Adrenal gland (tissue), 19 donors: ENCODE measurements at places on chromosomes 16 and 17. TPM values are rescaled to one million over a fixed set of nuclear protein-coding genes. Genes with fewer than 3 reads are reported as not detected.

RAD51C gene
- 29.7 TPM for polyA plus RNA-seq

DNA sequence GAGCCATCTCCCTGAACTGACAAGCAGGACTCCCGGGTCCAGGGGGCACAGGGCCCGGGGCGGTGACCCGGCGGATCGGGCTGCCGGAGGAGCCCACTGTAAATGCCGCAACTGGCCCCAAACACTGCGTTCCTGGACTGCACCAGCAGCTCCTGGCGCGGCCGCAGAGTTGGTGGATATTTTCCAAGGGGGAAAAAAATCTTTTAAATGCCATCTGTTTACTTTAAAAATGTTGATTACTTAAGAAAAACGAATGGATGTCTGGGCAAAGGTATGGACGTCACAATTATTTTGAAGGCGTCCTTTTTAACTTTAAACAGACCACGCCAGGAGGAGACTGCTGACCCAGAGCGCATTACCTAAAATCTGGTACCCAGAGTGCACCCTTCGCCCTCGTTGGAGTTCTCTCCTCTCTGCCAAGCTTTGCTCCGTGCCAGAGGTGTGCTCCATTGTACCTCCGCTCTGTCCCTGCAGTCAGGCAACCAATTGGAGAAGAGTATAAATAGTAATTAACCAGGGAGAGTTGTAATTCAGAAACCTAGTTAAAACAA is 3.4 kb downstream of the HS3ST3B1 start:
- no peak for DNase-seq

- DNase-seq, result no peak
Measured at GRCh38 chr16:24995469-24995868, 19.7 kb downstream of the ARHGAP17 start.

GRCh38 chr16:5024632-5025031 is 9.1 kb downstream of the NAGPA start:
- no peak for DNase-seq

DNA sequence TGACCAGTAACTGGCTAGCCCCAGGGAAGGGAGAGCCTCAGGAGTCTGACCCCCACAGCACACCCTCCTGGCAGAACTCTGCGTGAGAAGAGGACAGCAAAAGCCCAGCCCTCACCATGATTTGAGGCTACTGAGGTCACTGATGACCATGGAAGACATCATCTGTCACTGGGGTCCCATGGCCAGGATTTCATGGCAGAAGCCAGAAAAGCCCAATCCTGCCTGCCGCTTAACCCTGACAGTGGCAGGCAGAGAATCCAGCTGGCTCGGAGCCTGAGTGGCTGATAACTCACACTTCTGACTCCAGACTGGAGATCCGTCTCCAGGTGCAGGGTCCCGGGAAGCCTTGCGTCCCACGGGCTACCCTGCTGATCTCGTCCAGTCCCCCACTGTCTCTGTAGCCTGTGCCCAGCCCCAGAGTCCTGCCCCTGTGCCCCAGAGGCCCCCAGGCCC is 17.5 kb downstream of the GRIN2C start:
- peak; percentile 72 for DNase-seq

DNA sequence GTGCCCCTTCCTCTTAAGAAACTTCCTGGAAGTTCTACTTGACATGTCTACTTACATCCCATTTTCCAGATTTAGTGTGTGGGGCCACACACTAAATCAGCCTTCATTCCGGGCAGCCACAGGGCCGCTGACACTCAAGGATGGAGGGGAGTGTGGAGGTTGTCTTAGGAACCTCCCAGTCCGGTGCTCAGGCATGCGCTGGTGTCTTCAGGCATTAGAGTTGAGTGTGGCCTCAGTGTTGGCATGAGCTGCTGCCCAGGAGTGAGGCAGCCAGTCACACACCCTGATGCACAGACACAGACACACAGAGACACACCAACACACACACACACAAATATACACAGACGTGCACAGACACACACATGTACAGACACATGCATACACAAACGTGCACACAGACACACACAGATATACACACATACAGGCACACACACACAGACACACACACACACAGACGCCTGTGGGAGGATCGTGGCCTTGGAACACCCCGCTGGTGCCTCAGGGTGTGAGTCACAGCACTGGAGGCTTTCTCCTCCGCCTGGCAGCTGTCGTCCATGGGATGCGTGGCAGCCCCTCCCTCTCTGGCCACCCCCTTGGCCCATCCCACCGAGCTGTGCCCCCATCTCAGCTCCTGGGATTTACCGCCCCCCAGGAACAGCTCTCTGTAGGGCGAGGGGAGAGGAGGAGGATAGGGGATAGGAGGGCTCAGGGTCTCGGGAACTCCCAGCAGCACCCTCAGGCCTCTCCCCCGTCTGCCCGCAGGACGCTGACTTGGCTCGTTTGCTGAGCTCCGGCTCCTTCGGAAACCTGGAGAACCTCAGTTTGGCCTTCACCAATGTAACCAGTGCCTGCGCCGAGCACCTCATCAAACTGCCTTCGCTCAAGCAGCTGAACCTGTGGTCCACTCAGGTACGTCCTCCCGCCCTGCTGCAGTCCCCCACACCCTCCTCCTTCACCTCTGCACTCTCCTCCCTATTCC is 75.6 kb upstream of the PLCG2 start:
- peak; percentile 83 for DNase-seq

DNA sequence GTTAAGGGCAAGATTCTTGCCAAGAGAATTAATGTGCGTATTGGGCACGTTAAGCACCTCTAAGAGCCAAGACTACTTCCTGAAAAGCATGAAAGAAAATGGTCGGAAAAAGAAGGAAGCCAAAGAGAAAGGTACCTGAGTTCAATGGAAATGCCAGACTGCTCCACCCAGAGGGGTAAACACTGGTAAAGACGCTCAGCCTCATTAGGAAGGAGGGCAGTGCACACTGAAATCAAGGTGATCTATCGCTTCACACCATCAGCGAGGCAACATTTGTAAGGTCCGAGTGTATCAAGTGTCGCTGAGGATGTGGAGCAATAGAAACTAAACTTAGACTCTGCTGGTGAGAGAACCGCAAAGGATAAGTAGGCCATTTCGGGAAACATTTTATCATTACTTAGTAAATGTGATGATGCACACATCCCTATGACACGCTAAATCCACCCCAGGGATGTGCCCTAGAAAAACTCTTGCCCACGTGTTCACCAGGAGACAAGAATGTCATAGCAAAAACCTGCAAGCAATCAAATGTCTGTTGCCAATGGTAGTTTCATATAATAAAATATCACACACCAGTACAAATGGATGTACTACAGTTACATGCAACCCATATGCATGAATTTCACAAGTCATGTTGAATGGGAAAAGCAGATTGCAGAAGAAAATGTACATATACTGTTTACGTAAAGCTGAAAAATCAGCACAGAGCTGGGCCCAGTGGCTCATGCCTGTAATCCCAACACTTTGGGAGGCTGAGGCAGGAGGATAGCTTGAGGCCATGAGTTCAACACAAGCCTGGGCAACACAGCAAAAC is 23.6 kb downstream of the CNTROB start:
- no peak for DNase-seq

- no peak for DNase-seq
Measured at GRCh38 chr17:61302953-61303816, 96.5 kb upstream of the TBX2 start.

DNA sequence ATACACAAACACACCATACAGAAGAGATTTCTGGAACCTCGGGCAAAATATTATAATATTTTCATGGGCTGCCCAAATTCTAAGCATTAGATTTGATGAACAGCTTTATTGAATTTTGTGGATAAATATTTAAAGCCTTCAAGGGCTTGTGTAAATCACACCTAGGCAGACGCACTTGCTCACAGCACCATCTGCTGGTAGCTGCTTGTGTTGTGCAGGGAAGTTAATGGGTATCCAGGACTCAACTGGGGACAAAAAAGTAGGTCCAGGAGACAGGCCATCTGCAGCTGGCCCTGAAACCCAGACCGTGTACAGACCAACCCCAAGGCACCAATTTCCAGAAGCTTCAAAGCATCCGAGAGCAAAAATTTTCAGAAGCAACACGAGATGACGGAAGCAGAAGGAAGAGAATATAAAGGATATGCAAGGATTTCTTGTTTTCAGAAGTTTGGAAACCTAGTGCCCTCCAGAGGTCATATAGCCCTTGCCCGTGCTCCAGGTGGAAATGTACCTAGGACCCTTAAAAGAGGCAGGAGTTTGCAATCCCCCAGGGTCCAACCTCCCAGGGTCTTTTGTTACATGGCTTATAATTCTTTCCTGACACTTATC is 140.0 kb downstream of the CHD9NB start:
- peak; percentile 48 for DNase-seq

KCNJ2 gene
- polyA plus RNA-seq, result 0.22 TPM

DNA sequence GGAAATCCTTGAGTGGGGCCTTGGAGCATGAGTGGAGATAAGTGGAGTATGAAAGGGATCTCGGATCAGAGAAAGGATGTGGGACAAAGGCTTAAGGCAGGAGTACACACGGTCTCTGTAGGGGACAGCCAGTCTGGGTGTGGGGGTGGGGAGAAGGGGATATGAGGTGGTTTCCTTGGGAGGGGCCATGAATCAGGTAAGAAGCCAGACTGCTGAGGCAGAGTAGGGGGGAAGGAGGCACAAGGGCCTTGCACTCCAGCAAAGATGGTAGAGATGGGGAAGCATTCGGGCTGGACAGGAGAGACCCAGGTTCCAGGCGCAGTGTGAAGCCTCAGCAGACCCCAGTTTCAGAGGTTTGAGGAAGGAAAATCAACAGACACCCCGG is 1.6 kb downstream of the HSD11B2 start:
- no peak for DNase-seq

DNA sequence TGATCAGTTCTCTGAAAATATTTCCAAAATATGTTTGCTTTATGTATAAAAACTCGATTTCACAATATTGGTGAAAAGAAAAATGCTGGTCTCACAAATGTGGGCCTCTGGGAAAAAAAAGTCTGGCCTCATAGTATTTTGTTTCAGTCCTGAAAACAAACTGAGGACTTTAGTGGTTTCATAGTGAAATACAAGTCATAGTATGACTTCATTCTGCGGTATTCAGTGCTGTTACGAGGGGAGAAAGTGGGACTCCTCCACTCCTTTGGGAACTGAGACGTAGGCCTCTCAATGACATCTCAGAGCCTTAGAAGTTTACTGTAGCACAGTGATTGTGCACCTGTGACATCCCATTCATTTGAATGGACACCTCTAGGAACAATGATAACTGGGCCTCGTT is 56.0 kb downstream of the CYB561 start:
- DNase-seq, result no peak

DNA sequence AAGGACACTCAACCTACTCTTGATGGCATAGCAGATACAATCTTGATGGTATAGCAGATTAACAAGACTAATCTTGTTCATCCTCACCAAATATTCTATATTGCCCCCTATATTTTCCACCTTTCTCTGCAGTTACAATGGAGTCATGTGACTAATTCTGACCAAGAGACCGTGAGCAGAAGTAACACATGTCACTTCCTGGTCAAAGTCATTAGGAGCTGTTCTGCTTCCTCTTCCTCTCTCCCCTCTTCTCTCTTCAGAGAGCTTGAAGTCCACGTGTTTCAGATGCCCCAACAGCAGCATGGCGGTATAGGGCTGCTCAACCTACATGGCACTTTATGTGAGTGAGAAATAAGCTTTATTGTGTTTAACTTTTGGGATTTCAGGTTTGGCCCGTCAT is 55.3 kb upstream of the ERCC4 start:
- DNase-seq, result no peak

CA7 gene
- not detected for polyA plus RNA-seq

KRT16 gene
- not detected for polyA plus RNA-seq

- no peak for DNase-seq
Measured at GRCh38 chr16:78639775-78640174, 540.3 kb downstream of the WWOX start.

GRCh38 chr16:8530752-8531384 is 59.4 kb downstream of the TMEM114 start:
- DNase-seq, result no peak

GRCh38 chr17:49338883-49339282 is 23.2 kb downstream of the ZNF652 start:
- DNase-seq, result no peak

GAS7 gene
- 3.6 TPM for polyA plus RNA-seq

SPATA22 gene
- 0.13 TPM for polyA plus RNA-seq

GRCh38 chr17:69539781-69540319 is 125.4 kb downstream of the MAP2K6 start:
- no peak for DNase-seq

GRCh38 chr17:72952641-72953315 is 139.7 kb downstream of the SLC39A11 start:
- no peak for DNase-seq

GRCh38 chr17:62989501-62989900 is 23.5 kb downstream of the TANC2 start:
- DNase-seq, result no peak

GRCh38 chr16:47732523-47733111 is 271.5 kb downstream of the PHKB start:
- DNase-seq, result no peak

GRCh38 chr17:58399974-58400373 is 17.4 kb downstream of the RNF43 start:
- DNase-seq, result no peak

GRCh38 chr16:7644176-7644575 is 311.5 kb downstream of the RBFOX1 start:
- DNase-seq, result no peak

DNA sequence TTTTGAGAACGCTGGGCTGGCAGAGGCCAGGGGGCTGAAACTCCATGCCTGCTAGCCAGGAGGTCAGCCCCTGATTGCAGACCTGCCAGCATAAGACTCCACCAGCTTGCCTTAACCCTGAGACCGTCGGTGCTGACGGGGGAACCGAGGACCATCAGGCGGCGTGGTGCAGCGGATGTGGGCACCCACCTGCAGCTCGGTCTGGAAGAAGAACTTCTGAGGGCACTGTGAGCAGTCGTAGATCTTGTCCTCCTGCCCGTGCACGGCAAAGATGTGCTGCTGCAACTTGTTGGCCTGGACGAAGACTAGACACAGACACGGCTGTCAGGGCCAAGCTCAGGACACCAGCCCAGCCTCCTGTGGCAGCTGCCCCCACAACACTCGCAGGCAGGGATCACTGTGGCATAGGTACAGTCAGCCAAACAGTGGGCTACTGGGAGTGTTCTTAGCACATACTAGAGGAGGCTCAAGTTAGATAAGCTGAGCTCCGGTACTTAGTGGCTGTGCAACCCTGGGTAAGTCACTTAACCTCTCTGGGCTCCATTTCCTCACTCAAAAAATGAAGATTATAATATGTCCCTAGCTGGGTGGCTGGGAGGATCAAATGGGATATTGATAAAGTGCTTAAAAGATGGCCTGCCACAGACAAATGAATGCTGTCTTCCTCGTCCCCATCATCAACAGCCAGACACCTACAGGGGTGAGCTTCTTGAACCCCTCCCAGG is 150.0 kb downstream of the C16orf78 start:
- no peak for DNase-seq

- DNase-seq, result peak; percentile 93
Measured at GRCh38 chr17:38428112-38428642, at the start of gene ARHGAP23. TSS of gene ARHGAP23 (plus strand) at chr17:38428464. CDS start at chr17:38428486, 22 bp downstream.

DNA sequence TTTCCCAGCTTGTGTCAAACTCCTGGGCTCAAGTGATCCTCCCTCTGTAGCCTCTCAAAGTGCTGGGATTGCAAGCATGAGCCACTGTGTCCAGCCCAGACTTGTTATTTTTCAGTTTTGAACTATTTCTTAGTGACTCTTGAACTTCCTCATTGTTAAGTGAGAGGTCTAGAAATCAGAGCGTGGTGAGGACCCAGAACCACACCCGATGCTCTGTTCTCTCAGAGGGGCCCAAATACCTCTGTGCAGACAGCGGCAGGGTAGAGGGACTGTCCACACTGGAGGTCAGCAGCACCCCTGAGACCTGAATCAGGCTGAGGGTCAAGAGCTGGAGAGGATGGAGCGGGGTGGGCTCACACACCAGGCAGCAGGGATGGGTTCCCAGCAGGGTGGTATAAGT is 47.7 kb upstream of the MEAK7 start:
- no peak for DNase-seq
